Activated gamma-delta T cell treated with Interleukin-2 at 50 U/mL for 16 hours (primary cell): ENCODE measurements at places on chromosomes 13 and 19.

DNA sequence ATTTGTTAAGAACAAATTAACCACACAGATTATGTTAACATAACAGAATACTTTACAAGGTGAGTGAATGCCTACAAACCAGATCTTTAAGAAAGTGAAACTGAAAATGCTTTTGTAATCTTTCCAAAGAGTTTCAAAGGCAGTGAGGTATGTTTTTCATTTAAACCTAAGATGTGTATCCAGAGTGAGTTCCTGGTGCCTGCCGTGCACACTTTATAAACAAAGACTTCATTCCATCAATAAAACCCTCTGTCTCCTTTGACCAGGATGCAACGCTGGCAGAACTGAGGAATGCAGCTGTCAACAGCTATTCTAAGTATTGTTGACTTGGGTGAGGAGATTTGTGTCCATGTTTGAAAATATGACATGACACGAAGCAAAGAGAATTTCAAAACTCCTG, 344.6 kb downstream of the DNAJC15 start:
- no peak for DNase-seq

DNA sequence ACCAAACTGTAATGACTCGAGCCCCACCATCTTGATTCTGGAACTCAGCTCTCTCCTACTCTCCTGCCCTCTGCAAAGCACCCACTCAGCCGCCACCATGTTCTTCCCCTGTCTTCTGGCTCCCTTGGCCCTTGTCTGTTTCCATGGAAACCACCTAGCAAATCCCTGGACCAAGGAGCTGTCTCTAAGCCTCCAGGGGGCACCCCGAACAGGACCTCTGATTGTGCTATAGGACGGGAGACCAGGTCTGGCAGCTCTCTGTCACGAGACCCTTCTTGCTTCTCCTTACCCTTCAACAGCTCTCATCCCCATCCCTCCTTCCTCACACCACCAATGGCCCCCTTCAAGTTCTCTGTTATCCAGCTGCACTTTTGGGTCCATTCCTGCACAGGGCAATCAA, 277.7 kb upstream of the ZNF507 start:
- DNase-seq = no peak

GRCh38 chr13:36447501-36447900, 15.2 kb downstream of the CCNA1 start:
- DNase-seq = no peak

DNA sequence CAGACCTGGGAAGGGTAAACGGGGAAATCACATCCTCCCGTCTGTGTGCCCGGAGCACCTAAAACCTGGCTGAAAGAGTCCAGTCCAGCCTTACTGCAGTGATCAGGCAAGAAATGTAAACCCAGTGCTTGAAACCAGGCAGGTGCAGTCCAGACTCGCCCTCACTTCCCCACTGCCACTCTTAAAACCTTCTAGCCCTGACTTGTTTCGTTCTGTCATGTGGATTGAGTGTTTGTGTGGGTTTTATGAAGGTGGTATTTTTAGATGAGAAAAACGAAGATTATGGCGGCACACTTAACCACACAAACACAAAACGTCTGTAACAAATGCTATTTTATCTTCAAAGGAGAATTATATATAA, 839 bp upstream of the CKAP2 start:
- no peak for DNase-seq

DNA sequence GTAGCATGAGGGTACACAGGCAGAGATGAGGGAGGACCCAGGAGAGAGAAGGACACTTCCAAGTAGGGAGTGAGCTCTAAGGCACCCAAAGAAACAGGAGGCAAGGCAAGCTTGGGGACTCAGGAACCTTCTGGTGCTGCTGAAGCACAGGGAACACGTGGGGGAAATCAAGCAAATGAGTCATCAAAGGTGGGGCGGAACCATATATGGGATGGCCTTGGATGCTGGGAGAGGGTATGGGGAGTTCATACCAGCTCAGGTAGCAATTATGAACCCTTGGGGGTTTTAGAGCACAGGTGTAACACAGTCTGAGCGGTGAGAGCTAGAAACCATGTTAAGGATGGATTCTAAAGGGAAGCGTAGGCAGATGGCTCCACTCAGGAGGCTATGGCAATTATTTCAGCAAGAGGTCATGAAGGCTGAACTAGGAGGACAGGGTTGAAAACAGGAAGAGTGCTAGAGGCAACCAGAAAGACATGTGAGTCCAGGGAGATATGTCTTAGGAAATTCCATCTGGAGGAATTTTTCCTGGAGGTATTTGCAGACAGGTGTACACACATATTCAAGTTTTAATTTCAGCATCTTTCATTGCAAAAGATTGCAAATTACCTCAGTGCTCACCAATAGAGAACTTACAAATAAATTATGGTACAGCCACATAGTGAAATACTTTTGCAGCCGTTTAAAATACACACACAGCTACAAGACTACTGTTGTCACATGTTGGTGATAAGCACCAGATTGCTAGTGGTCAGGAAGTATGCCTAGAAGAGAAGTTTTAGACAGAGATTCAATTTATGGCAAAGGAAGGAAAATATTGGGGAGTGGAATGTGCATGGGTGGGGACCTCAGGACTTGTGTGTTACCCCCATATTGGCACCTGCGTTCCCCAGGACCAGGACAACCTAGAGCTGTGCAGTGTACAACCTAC, 77.0 kb downstream of the STARD13 start:
- DNase-seq = no peak
